ENCODE measurements at places on chromosomes 6 and 20. TPM values are rescaled to one million over a fixed set of nuclear protein-coding genes. Genes with fewer than 3 reads are reported as not detected.

DNA sequence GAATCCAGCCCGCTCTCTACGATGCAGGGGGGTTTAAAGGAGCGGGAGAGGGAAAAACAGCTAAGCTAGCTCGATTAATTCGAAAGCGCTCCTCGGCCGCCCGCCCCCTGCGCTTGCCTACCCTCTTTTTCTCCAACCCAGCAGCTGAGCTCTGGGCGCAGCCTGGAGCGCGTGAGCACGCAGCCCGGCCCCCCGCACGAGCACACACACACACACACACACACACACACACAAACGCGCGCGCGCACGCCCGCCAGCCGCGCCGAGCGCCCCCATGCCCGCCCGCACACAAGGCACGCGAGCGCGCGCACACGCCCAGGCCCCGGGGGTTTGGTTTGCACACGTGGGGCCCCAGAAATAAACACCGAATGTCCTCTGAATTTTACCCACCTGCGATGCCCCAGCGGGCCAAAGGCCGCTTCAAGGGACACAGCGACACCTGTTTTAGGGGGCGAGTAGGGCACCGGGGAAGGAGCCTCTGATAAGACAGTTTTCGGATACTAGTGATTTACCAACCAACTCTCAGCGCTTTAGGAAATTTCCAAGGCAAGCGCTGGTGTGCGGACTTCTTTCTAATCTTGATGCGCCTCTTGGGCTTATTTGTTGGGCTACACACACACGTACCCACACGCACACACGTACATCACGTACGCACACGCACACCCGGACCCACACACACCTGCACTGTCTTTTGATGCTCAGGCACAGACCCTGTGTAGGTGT, 802 bp upstream of the NRN1 start:
- peak; percentile 81 for DNase-seq

GRCh38 chr6:42042108-42042507, 8.2 kb upstream of the TAF8 start:
- DNase-seq: no peak

GRCh38 chr20:32632461-32633354, 41.0 kb downstream of the C20orf203 start:
- DNase-seq: no peak

DNA sequence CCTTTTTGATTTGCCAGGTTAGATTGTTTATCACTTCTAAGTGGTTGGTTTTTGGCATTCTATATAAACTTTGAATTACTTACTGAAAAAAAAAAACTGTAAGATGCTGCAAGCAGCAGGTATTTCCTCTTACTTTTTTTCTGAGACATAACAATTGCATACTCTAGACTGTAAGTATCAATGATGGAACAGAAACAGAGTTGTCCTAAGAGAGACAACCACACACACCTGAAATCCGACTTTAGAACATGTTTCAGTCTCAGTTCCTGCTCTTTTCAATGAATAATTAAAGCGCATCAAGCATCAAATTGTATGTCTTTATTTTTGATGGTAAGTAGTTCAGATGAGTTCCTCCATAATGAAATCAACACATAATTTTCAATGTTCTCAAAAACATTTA, 105.3 kb upstream of the KHDRBS2 start:
- DNase-seq: no peak

DNA sequence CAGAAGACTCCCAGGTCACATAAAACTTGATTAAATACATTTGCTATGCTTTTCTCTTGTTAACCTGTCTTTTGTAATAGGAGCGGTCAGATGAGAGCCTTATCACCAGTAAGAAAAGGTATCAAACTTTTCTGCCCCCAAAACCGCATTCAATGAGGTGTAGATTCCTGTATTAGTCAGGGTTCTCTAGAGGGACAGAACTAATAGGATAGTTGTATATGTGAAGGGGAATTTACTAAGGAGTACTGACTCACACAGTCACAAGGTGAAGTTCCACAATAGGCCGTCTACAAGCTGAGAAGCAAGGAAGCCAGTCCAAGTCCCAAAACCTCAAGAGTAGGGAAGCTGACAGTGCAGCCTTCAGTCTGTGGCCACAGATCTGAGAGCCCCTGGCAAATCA, 32.7 kb downstream of the PTPRK start:
- peak; percentile 97 for DNase-seq

TNFRSF21 gene
- 41.3 TPM for total RNA-seq

DNA sequence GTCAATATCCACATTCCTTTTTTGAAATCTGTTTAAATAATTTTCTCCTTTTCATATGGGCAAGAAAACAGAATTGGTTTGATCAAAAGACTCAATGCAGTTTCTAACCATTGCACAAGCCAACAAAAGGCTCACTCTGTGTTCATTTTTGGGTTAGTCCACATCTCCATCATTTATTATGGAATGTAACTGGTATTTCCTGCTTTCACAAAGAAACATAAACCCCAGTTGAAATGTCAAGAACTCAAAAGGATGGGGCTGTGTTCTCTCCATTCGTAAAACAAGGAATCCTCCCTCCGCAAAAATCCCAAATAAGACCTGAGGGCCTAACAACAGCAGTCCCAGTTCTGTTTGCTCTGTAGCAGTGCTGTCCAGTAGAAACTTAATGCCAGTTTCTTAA, 420.9 kb downstream of the GJA1 start:
- no peak for DNase-seq

- DNase-seq: no peak
These were observed 4.2 kb upstream of the HIVEP1 start for GRCh38 chr6:12007887-12008286.

DNA sequence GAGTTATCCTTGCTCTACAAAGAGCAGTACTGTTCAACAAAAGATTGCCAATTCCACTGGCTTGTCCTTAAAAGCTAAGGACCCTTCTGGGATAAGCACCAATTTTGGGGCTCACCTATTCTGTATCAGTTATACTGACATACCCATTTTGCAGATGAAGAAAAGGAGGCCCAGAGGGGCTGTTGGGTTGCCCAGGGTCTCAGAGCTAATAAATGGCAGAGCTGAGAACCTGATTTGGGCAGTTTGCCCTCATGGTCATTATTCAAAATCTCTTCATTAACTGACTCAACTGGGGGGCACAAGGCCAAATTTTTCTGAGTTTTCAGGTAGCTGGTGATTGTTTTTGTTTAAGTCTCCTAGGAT, 31.3 kb downstream of the NSFL1C start:
- DNase-seq: no peak

DNA sequence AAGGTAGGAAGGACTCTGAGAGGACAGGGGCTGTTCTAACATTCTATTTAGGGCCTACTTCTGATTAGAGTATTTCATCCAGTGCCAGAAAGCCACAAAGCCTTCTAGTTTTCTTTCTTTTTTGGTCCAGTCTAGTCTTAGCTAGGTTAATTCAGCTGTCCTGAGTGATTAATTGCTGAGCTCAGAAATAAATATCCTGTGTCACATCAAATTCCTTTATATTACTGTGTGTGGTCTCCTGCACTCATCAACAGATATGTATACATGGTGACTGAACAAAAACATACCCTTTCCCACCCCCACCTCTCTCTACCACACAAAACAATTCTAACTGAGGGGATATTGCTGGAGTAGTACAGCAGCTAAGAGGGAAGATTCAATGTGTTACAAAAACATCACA, 601.5 kb upstream of the NRSN1 start:
- no peak for DNase-seq

DNA sequence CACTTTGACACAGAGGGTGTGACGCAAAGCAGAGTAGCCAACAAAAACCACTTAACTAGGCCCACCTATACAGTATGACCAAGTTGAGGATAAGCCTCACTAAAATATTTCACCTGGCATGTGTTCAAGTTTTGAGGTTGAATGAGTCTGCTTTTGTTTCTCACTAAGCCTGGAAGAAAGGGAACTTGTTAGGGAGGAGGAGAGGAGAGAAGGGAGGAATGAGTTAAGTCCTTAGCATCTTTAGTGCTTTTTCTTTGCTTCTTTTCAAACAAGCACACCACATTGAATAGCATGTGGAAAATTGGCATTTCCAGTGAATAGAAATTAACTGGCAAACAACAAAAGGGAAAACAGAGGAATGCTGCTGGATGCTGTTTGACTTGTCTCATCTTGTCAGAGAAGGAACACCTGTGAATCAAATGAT, 461.9 kb downstream of the GJA1 start:
- DNase-seq: peak; percentile 48

- DNase-seq: no peak
These were observed 67.0 kb downstream of the SLX4IP start for GRCh38 chr20:10502098-10502526.

- DNase-seq: no peak
These were observed 101.5 kb upstream of the SLC24A3 start for GRCh38 chr20:19110881-19111460.

GRCh38 chr6:6434151-6434550, 113.7 kb upstream of the F13A1 start:
- no peak for DNase-seq

DNA sequence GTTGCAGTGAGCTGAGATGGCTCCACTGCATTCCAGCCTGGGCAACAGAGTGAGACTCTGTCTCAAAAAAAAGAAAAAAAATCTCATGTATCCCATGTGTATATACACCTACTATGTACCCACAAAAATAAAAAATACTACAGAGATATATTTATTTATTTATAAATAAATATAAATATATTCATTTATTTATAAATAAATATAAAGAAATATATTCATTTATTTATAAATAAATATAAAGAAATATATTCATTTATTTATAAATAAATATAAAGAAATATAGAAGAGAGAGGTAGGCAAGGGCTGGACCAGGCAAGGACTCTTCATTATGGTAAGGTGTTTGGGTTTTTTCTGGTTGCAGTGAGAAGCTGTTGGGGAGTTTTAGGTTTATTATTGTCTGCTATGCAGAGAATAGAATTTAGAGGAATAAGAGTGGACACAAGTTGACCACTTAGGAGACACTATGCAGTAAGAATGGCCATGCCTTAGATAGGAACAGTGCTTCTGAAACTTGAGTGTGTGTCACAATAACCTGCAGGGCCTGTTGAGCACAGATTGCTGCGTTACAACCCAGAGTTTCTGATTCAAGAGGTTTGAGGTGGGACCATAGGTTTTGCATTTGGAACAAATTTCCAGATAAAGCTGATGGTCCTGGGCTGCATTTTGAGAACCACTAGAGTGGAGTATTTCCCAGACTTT, 254.2 kb downstream of the EYA4 start:
- DNase-seq: no peak

DNA sequence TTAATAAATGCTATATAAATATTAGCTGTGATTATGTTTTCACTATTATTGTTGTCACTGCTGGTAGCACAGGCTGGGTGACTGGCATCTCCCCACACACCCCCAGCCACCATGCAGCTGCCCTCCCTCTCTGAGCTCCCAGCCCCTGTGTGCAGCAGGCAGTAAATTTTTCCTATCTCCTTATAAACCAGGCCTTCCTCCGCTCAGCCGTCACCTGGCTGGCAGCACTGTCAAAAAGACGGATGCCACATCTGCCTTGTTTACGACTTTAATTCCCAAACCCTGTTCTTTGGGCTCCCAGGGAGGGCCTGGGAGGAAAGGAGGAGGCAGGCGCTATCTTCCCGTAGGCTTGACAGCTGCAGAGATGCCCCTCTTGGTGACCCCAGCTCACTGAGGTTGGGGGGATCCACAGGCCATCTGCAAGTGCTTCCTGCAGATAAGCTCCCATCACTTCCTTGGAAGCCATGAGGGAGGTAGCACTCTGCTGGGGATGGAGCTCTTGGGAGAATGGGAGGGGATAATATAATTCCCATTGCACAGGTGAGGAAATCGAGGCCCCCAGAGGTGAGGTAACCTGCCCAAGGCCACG, 94.5 kb downstream of the GRM4 start:
- DNase-seq: no peak
